Activated CD8-positive, alpha-beta memory T cell treated with anti-CD3 and anti-CD28 coated beads, Interleukin-2, amount 10 ng/mL, durations not matched to agents 7 days and 5 days (primary cell): ENCODE measurements at places on chromosomes 6 and 20.

DNA sequence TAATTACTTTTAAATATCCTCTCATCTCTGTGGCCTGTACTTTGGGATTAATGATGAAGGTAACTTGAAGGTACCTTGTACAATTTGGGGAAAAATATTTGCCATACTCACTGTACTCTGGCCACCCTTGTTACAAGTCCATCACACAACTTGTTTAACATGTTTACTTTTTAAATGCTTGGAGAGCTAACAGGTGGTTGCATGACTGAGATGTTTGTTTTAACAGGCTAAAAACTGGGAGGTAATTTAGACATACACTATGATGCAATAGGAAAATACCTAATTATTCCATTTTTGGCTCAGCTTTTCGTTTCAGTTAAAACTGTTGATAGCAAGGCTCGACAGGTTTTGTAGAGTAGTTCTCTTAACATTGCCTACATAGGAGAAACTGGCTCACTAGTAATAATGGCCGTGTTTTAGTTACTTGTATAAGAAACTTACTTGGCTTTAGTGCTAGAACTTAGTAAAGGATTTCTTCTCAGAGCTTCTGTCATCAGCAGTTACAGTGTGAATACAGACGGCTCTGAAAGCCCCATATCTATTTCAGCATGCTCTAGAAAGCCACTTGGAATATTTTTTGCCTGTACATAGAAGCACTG is 489.8 kb upstream of the SOX4 start:
- DNase-seq = no peak

DNA sequence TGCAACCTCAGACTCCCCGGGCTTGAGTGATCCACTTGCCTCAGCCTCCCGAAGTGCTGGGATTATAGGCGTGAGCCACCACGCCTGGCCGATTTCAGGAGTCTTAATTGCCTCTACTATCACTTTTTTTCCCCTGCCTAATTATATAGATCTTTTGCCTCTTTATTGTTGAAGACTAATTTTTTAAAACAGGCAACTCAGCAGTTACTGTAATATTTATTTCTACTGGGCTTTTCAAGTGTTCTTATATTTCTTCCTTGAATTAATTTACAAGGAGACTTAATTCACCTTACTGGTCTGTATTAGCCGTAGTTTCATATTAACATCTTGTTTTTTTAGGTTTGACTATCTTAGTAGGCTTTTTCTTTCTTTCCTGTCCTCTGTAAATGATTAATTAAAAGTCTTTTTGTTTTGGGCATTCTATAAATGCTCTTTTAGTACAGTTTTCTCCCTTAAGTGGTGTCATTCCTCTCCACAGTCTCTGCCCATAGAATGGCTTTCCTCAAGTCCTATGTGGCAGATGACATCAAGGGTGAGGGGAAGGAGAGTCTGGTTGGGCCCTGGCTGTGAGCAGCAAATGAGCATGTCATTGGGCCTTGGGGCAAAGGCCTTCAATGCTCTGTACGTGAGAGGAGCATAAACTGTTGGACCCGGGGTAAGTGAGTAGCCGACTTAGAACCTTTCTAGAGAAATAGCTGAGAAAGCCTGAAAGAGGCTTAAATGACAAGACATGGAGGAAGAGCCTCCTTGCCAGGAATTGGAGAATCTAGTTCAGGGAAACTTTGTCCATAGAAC is 36.0 kb downstream of the ANKS1A start:
- DNase-seq = no peak

- no peak for DNase-seq
Measured at GRCh38 chr6:39906318-39906761, 27.9 kb downstream of the MOCS1 start.

GRCh38 chr20:13101276-13101675 is 92.5 kb downstream of the SPTLC3 start:
- DNase-seq = no peak

DNA sequence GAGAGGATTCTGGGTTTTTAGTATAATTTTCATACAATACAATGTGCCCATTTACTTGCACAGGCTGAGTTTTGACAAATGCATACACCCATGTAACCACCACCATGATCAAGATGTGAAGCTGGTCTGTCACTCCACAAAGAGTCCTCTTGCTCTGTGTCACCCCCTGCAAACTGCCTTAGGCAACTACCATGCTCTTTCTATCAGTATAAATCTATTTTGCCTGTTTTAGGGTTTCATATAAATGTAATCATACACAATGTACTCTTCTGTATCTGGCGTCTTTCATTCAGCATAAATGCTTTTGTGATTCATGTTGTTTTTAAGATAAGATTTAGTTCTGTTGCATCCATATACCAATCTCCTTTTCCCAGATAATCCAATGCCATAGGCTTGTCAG is 181.9 kb upstream of the KCNG1 start:
- no peak for DNase-seq
